Colonic mucosa (tissue), 4 donors: ENCODE measurements at places on chromosomes 5 and 9. TPM values are rescaled to one million over a fixed set of nuclear protein-coding genes. Genes with fewer than 3 reads are reported as not detected.

DMRT3 gene
- total RNA-seq: not detected

OLFML2A gene
- 12.1 TPM for total RNA-seq

LCN2 gene
- 374 TPM for total RNA-seq

MAMDC2 gene
- total RNA-seq: 7.0 TPM

TRIP13 gene
- 18.1 TPM for total RNA-seq

TLX3 gene
- not detected for total RNA-seq

HARS2 gene
- 37.8 TPM for total RNA-seq

C9 gene
- total RNA-seq: not detected

IFNA10 gene
- total RNA-seq: not detected

CATSPER3 gene
- total RNA-seq: 0.85 TPM

WHRN gene
- total RNA-seq: 3.3 TPM

IL31RA gene
- 0.16 TPM for total RNA-seq

TSLP gene
- 0.45 TPM for total RNA-seq

C5orf63 gene
- total RNA-seq: 12.2 TPM

PHYKPL gene
- 101 TPM for total RNA-seq

RNF14 gene
- 49.4 TPM for total RNA-seq

F2RL1 gene
- total RNA-seq: 139 TPM

SUB1 gene
- total RNA-seq: 193 TPM

PELO gene
- total RNA-seq: 24.7 TPM

SPINK4 gene
- 212 TPM for total RNA-seq

OXCT1 gene
- 23.8 TPM for total RNA-seq

MELK gene
- 11.9 TPM for total RNA-seq

RANBP3L gene
- not detected for total RNA-seq

SYNPO gene
- 32.4 TPM for total RNA-seq

SLC25A46 gene
- 50.7 TPM for total RNA-seq

DMXL1 gene
- total RNA-seq: 38.3 TPM

OR1Q1 gene
- total RNA-seq: not detected

HRCT1 gene
- 65.0 TPM for total RNA-seq

CDX1 gene
- total RNA-seq: 498 TPM

PCDHB7 gene
- 0.40 TPM for total RNA-seq
